Activated CD4-positive, alpha-beta T cell treated with anti-CD3 and anti-CD28 coated beads for 48 hours (primary cell): ENCODE measurements at places on chromosomes 4 and X.

- no peak for DNase-seq
Observed at GRCh38 chr4:162847945-162848549, 318.6 kb downstream of the NAF1 start.

DNA sequence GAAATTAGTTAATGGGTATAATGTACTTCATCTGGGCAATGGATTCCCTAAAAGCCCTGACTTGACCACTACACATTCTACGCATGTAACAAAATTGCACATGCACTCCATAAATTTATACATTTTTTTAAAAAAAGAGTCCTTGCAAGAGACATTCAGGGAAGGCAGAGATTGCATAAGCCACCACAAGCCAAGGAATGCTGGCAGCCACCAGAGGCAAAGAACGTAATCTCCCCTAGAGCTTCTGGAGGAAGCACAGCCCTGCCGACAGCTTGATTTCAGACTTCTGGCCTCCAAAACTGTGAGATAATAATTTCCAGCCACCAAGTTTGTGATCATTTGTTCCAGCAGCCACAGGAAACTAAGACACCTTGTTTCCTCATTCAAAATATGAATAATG lies 185.6 kb upstream of the GALNT7 start:
- no peak for DNase-seq

GRCh38 chr4:148442832-148443511 lies 758 bp upstream of the NR3C2 start:
- no peak for DNase-seq

- no peak for DNase-seq
Observed at GRCh38 chr4:164134388-164134787, 619.5 kb upstream of the SMIM31 start.

DNA sequence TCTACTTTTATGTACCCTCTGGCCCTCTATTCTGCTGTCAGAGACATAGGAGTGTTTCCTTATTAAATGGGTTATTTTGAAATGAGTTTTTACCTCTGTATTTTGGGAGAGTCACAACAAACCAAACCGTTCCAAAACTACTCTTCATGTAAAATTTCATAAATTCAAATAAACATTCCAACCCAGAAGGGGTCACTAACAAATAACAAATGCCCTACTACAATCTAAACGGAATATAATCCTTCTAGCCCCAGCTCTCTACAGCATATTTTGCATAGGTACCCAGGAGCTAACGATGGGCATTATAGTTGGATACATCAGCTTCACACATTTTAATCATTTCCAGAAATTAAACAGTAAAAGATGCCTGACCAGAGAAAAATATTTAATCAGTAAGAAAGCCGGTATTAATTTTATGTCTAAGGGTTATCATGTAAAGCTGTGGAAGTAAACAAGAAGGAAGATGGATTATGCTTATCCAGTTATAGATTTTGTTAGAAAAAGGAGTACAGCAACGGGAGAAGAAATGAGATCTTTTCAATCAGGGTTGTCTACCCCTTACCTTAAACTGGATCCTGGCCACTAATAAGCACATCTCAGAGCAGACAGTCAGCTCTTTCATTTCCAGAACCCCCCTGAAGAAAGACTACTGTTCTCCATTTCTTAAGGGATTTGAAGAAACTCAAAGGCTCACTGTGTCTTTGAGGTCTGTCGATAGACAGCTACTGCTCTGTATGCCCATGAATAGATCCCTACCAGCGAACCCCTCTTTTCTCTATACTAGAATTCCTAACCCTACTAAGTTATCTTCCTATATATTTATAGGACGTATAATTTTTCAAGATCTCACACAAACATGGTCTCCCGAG lies 1.2 kb downstream of the UGDH start:
- no peak for DNase-seq

- DNase-seq: no peak
Observed at GRCh38 chr4:38868059-38868960, 704 bp downstream of the FAM114A1 start.

- no peak for DNase-seq
Observed at GRCh38 chr4:3416270-3416669, 25.5 kb upstream of the HGFAC start.

- DNase-seq: no peak
Observed at GRCh38 chr4:81754169-81754568, 282.5 kb upstream of the RASGEF1B start.

- no peak for DNase-seq
Observed at GRCh38 chrX:100721328-100721727, 10.6 kb downstream of the SYTL4 start.

- DNase-seq: no peak
Observed at GRCh38 chrX:24333371-24333770, 19.5 kb upstream of the SUPT20HL2 start.

- DNase-seq: no peak
Observed at GRCh38 chr4:142314686-142315085, 531.4 kb downstream of the INPP4B start.

- DNase-seq: no peak
Observed at GRCh38 chr4:89482251-89482650, 174.7 kb upstream of the GPRIN3 start.

DNA sequence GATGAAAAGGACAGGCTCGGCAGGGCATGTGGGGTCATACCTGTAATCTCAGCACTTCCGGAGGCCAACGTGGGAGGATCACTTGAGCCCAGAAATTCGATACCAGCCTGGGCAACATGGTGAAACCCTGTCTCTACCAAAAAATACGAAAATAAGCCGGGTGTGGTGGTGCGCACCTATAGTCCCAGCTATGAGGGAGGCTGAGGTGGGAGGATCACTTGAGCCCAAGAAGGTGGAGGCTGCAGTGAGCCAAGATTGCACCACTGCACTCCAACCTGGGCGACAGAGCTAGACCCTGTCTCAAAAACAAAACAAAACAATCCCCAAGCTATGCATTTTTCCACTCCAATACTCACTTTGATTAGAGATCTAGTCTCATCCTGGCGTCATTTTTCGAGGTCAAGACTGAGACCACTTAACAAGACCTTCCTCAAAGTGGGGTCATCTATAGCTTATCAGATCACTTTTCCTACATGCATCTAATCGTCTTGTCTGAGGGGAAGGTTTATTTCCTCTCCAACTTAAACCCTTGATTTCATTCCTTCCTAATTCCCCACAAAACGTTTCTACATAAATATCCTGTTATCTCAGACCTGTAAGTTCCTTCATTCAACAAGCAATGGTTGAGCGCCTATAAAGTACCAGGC lies 1.3 kb downstream of the NKAP start:
- DNase-seq: no peak

- no peak for DNase-seq
Observed at GRCh38 chr4:86744570-86744969, 104.6 kb downstream of the SLC10A6 start.

GRCh38 chr4:126448086-126448845 lies 1133.5 kb downstream of the FAT4 start:
- no peak for DNase-seq

GRCh38 chr4:148980782-148981480 lies 538.7 kb upstream of the NR3C2 start:
- no peak for DNase-seq

DNA sequence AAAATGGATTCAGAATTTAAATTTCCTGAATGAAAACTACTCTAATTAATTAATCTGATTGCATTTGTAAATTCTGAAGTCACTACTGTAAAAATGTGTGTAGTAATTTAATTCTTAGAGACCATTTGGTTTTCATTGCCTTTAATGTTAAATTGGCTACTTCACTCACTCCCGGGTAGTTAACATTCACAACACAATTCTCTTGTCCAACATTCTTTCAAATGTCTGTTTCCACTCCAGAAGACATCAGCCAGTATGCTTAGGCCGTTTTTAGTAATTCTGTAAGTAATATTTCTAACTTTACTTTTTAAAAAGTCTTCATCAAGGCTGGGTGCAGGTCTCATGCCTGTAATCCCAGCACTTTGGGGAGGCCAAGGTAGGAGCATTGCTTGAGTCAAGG lies 21.3 kb upstream of the USP46 start:
- DNase-seq: no peak

DNA sequence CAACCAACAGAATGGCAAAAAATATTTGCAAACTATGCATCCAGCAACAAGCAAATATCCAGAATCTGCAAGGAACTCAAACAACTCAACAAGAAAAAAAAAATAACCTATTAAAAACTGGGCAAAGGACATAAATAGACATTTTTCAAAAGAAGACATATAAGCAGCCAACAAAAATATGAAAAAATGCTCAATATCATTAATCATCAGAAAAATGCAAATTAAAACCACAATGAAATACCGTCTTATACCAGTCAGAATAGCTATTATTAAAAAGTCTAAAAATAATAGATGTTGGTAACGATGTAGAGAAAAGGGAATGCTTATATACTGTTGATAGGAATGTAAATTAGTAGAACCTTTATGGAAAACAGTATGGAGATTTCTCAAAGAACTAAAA lies 53.4 kb downstream of the WDR19 start:
- no peak for DNase-seq

DNA sequence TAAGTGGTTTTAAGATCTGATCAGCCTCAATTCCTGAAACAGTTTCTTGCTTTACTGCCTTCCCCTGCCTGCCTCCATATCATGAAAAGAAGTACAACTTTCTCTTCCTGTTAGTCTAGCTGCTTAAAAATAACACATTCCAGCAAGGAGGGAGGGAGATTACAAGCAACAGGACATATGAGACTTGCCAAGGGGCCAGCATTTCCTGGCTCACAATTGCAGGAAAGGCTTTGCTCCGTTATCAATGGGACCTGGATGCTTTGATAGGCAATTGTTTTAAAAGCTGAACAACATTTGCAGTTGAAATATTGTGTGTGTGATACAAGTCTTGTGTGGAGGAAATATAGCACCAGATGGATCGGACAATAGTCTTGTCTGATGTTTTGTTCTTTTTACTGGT lies 425.0 kb downstream of the FAT4 start:
- no peak for DNase-seq

GRCh38 chr4:124757126-124757525 lies 44.6 kb upstream of the ANKRD50 start:
- DNase-seq: no peak

DNA sequence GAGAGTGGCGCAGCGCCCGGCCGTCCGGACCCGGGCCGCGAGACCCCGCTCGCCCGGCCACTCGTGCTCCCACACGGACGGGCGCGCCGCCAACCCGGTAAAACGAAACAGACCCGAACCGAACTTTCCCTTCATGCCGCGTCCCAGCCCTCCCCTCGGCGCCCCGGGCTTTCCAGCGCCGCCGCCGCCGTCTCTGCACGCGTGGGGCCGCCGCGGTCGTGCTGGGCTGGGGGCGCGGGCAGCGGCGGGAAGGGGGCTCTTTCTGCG lies 222 bp downstream of the SMAD1 start:
- DNase-seq: no peak

GRCh38 chrX:66046612-66047235 lies 6.8 kb upstream of the VSIG4 start:
- peak; percentile 38 for DNase-seq

GRCh38 chr4:24245491-24245820 lies 338.9 kb downstream of the DHX15 start:
- DNase-seq: no peak

DNA sequence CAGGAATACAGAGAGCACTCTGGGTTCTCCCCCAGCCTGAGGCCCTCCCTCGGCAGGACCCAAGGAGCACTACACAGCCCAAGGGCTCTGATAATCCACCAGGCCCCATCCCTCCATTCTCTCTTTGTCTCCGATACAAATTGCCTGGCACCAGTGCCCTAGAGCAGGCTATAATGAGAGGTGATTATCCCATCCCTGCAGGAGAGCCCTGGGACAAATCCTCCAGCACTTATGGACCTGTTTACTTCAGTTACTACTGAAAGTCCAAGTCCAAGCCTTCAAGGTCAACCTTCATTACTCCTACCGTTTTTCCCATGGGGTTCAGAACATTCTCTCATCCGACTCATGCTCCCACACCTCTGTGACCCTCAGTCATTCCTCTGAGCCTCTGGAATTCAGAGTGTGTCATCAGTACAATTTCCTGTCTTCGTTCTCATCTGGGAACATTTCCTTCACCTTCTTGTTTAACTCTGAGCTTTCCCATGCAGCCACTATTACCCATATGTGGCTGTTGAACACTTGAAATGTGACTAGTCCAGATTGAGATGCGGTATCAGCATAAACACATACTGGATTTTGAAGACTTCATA lies 299.0 kb downstream of the RAPGEF2 start:
- DNase-seq: no peak

DNA sequence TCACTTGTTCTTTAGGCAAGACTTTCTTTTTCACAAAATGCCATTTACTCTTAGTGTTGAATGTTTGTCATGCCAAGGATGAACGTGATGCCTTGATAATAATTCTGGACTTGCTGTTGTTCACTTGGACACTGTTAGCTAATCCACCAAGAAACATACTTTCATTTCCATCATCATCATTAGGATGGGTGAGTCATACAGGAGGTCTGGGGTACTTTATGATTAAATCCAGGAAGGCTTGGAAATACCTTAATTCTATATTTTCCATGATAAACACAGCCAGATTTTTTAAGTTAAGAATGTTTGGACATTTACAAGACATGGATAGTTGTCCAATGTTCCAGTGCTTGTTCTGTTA lies 260.7 kb upstream of the GIMD1 start:
- no peak for DNase-seq

GRCh38 chr4:176755613-176756012 lies 37.1 kb downstream of the VEGFC start:
- no peak for DNase-seq

DNA sequence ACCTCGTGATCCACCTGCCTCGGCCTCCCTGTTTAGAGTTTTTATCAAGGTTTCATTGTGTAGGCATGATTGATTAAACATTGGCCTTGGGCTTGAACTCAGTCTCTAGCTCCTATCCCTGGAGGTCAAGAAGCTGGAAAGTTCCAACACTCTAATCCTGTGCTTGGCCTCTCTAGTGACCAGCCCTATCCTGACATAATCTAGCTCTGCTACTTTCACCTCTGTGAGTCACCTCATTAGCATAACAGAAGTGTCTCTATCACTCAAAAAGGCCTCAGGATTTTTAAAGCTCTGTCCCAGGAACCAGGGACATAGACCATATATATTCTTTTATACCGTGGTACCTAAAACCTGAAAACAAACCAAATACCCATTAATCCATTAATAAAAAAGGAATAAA lies 377.5 kb downstream of the CENPC start:
- DNase-seq: no peak

DNA sequence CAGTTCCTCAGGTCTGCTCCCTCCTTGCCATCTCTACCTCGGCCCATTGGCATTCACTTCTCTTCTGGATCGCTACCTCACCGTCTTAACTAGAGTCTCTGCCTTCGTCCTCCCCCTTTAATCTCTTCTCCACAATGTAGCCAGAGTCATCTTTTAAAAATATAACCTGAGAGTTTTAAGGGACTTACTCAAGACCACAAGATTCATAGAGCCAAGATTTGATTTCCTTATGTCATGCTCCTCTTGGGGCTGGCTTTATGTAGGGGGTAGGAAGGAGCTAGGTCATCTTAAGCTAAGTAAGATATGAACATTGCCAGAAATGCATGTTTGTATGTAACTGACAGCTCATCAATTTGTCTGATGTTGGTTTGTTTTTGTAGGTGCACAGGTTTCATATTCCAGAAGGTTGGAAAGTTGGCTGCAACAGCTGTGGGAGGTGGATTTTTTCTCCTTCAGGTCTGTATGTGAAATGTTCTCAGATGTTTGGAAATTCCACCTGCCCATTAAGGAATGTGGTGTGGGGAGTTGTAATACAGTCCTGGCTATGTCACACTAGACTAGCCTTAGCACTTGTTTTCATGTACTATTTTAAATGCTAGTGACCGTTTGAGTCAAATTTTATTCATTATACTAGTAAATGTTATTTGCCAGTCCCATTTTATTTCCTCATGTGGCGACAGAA lies 19.6 kb downstream of the FUNDC2 start:
- DNase-seq: no peak
